Activated T-cell treated with anti-CD3 and anti-CD28 coated beads for 4 hours (primary cell): ENCODE measurements at places on chromosomes 12 and 14.

- no peak for DNase-seq
Observed at GRCh38 chr12:63916561-63917476, 72.3 kb downstream of the SRGAP1 start.

GRCh38 chr12:47147739-47148138 lies 68.0 kb upstream of the AMIGO2 start:
- no peak for DNase-seq

GRCh38 chr14:35760143-35760542 lies 49.0 kb downstream of the RALGAPA1 start:
- DNase-seq: no peak

- DNase-seq: no peak
Observed at GRCh38 chr14:31320922-31321766, 99.2 kb downstream of the HEATR5A start.

GRCh38 chr12:12249216-12250050 lies 17.4 kb downstream of the LRP6 start:
- DNase-seq: no peak

DNA sequence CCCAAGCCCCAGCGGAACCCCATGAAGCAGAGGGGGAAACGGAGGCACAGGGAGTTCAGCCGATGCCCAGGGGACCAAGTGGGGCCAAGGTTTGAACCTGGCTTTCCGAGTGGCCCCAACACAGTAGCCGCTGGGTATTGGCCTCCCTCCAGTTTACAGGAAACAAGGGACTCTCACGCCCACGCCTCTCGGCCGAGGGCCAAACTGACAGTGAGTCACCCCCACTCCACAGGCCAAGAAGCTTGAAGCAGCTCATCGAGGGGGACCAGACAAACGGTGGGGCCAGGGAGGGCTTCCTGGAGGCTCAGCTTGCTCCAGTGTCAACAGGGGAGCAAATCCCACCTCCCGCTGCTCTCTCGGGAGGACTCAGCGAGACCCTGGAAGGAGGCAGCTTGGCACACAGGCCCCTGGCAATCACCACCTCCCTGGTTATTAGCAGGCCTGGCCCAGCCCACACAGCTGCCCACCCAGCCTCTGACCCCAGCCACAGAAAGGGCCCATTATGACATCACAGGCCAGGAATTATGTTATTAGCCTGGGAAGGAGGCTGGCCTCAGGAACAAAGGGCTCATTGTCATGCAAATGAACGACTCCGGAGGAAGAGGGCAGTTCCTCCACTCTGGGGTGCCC lies 54.6 kb downstream of the NCOR2 start:
- no peak for DNase-seq

GRCh38 chr12:89372584-89373370 lies 20.5 kb upstream of the DUSP6 start:
- DNase-seq: no peak

GRCh38 chr12:62215506-62215905 lies 44.7 kb upstream of the USP15 start:
- DNase-seq: no peak

DNA sequence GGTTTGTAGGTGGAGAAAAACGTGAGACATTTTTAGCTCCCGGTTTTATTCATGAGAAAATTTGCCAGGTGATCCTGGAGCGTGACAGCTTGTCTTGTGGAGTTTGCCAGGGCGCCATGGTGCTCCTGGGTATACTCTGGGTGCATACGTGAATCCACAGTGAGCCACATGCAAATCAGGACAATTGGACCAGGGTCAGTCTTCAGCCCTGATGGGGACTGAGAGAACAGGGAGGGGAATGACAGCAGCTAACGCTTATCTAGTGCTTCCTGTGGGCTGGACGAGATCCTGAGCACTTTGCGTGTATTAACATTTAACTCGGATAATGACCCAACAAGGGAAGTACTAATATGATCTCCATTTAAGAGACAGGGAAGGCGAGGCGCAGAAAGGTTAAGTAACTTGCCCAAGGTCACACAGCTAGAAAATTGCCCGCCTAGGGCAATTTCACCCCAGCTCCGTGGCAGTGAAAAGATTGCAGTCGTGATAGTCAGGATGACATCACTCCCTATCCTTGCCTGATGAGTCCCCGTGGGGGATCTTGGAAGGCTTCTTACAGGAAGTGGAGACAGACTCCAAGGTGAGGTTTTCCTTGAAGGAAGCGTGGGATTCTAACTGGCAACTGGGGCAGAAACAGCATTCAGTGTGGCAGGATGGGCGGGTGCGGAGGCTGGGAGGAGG lies 118.4 kb upstream of the NCOR2 start:
- DNase-seq: no peak

GRCh38 chr14:91947475-91948184 lies at the start of gene FBLN5:
Gene FBLN5, minus strand, starts transcription at chr14:91947694. Its CDS starts 465 bp downstream, at chr14:91947229.
- peak; percentile 23 for DNase-seq

DNA sequence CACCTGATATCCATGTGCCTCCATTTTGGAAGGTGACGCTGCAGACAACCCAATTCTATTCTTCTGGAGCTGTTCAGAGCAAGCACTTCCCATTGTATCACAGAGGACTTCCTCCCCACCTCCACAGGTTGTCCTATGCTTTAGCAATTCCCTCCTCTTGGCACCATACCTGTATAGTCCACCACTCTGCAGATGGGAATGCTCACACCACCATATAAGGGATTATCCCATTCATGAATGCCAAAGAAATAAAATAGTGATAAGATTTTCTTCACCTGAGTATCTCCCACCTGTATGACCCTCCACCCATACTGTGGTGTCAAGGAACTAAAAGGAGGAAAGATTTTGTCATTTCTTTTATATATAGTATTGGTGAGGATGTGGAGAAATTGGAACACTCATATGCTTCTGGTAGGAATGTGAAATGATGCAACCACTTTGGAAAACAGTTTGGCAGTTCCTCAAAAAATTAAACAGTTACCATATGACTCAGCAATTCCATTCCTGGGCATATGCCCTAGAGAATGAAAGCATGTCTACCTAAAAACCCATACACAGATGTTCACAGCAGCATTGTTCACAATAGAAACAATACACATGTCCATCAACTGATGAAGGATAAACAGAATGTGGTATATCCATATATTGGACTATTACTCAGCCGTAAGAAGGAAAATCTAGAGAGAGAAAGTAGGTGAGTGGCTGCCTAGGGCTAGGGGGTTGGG lies 75.2 kb downstream of the FIGNL2 start:
- DNase-seq: no peak

GRCh38 chr12:12924169-12924568 lies 27.8 kb downstream of the GPRC5D start:
- no peak for DNase-seq

GRCh38 chr12:93974252-93974651 lies 174.1 kb upstream of the PLXNC1 start:
- DNase-seq: no peak

- no peak for DNase-seq
Observed at GRCh38 chr12:52769946-52770345, 7.2 kb downstream of the KRT76 start.

DNA sequence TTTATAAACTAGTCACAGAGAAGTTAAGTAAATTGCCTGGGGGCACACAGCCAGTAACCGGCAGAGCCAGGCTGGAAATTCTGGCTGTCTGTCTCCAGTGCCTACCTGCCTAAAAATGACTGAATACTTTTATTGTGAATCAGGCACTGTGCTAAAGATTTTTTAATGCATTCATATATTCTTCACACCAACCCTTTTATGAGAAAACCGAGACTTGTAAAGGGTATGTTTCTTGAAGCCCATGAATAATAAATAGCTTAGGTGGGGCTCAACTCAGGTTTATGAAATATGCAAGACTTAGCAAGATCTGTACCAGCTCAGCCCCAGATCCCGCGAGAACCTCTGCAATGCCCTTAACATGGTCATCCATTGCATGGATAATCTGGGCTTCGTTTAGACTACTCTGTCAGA lies 60.8 kb downstream of the TMCC3 start:
- no peak for DNase-seq

DNA sequence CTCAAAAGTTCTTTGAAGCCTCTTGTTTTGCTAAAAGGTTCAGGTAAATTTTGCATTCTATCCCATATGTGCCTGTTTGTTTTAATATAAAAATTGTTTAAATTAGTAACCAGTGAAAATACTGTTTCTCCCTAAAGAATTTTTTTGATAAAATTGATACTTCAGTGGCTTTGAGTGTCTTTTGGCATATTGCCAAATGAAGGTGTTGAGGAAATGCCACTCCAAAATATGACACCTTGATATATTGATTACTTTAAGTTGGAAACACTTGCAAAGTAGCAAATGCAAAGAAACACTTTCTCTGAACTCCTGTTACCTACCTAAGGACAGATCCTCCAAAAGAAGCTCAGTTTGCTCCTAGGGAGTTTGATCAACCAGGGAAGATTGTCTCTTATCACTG lies 8.4 kb downstream of the STYX start:
- no peak for DNase-seq

DNA sequence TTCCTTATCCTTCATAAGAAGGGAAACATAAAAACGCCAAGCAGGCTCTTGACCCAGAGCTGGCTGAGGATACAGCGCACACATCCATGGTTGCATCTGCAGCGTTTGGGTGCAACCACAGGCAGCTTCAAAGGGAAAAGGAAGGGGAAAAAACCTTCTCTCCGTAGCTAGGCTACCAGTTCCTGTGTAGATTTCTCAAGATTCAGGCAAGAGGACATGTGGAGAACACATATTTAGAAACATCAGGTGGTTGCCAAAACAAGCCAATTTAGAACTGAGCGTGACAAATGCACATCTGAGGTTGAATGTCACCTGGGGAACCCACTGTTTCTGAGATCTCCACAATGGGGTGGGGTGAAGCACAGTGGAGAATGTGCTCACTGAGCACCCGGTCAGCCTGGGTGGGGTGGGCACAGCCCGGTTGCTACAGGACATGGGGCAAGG lies 78.3 kb upstream of the BDKRB2 start:
- no peak for DNase-seq

- DNase-seq: no peak
Observed at GRCh38 chr12:24974216-24974615, 25.3 kb upstream of the BCAT1 start.

- no peak for DNase-seq
Observed at GRCh38 chr14:23727566-23728335, 91.6 kb downstream of the DHRS2 start.

- no peak for DNase-seq
Observed at GRCh38 chr14:65594153-65594881, 181.8 kb downstream of the FUT8 start.

- DNase-seq: no peak
Observed at GRCh38 chr14:44112774-44113460, 394.2 kb downstream of the FSCB start.
